IMR-90 (cell line): ENCODE measurements at places on chromosomes 2 and 18. TPM values are rescaled to one million over a fixed set of nuclear protein-coding genes. Genes with fewer than 3 reads are reported as not detected.

- DNase-seq: peak; percentile 31
Measured at GRCh38 chr2:216574046-216574445, 59.2 kb upstream of the IGFBP2 start.

DNA sequence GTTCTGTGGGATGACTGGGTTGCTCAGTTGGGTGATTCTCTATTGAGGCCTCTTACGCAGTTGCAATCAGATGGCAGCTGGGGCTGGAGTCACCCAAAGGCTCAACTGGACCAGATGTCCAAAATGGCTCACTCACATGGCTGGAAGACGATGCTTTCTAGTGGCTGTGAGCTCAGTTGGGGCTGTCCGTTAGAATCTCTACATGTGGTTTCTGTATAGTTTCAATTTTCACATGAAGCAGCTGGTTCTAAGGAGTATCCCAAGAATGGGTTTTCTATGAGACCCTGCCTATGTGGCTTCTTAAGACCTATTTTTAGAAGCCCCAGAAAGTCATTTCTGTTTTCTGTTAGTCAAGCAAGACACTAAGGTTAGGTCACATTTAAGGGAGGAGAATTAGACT, 4.4 kb downstream of the XRCC5 start:
- no peak for DNase-seq

- no peak for DNase-seq
Measured at GRCh38 chr2:99645960-99646359, 156.1 kb upstream of the REV1 start.

The TMEM17 gene
- 1.3 and 2.2 TPM in 2 replicates for total RNA-seq

GRCh38 chr2:121219866-121220265, 65.1 kb downstream of the TFCP2L1 start:
- no peak for DNase-seq
